Hepatocyte (in vitro differentiated cells): ENCODE measurements at places on chromosomes 5 and 9. TPM values are rescaled to one million over a fixed set of nuclear protein-coding genes. Genes with fewer than 3 reads are reported as not detected.
A peak's percentile ranks its signal among the peaks of the same experiment; 100 is the strongest.

- H3K4me1 ChIP-seq = no peaks in the 10 kb centered on the region
- H3K4me3 ChIP-seq = no peak overlapping the region
- H3K27ac ChIP-seq = no peak overlapping the region
- DNase-seq = no peak
- H3K36me3 ChIP-seq = no peaks in the 10 kb centered on the region
- peaks cover 5% of the 10 kb centered on the region for H3K27me3 ChIP-seq
Observed at GRCh38 chr5:158534203-158534602, 565.5 kb downstream of the EBF1 start.

DNA sequence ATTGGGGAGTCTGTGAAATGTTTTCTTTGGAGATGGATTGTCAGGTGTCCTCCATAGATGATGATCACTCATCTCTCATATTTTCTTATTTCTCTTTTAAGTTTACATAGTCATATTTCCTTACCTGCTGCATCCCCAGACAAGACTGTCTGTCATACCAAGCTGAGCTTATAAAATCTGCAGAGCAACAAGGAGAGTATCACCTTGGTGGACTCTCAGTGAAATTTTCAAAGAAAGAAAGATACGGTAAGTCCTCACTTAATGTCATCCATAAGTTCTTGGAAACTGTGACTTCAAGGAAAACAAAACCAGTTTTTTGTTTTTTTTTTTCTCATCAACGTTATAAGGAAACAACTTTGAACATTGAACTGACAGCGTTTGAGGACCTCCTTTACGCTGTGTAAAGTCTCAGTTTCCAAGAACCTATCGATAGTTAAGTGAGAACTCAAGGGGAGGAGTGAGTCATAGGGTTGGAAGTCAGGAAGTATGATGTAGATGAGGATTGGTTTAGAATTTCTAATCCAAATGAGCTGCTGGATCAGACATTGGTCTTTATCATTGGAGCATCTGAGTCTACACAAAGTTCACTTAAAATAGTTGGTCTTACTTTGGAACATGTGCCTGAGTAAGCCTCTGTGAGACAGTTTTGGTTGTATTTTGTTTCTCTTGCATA lies 45.5 kb downstream of the SPIN1 start:
- peaks cover 8% of the 10 kb centered on the region for H3K4me1 ChIP-seq
- H3K4me3 ChIP-seq = no peak overlapping the region
- DNase-seq = no peak
- H3K27me3 ChIP-seq = no peaks in the 10 kb centered on the region
- no peaks in the 10 kb centered on the region for H3K36me3 ChIP-seq
- peak overlapping the region; percentile 11 for H3K27ac ChIP-seq

DNA sequence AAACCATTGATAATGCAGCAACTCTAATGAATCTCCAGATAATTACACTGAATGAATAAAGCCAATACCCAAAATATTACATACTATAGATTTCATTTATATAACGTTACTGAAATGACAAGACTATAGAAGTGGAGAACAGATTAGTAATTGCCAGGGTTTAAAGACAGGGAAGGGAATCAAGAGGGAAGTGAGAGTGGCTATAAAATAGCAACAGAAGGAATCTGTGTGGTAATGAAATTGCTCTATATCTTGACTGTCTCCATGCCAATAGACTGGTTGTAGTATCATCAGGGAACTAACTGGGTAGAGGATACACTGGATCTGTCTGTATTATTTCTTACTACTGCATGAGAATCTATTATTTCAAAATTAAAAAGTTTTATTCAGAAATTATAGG lies 396.5 kb upstream of the RPS23 start:
- no peak overlapping the region for H3K4me3 ChIP-seq
- no peaks in the 10 kb centered on the region for H3K27me3 ChIP-seq
- no peak for DNase-seq
- H3K4me1 ChIP-seq = no peaks in the 10 kb centered on the region
- H3K27ac ChIP-seq = no peak overlapping the region
- H3K36me3 ChIP-seq = no peaks in the 10 kb centered on the region

DNA sequence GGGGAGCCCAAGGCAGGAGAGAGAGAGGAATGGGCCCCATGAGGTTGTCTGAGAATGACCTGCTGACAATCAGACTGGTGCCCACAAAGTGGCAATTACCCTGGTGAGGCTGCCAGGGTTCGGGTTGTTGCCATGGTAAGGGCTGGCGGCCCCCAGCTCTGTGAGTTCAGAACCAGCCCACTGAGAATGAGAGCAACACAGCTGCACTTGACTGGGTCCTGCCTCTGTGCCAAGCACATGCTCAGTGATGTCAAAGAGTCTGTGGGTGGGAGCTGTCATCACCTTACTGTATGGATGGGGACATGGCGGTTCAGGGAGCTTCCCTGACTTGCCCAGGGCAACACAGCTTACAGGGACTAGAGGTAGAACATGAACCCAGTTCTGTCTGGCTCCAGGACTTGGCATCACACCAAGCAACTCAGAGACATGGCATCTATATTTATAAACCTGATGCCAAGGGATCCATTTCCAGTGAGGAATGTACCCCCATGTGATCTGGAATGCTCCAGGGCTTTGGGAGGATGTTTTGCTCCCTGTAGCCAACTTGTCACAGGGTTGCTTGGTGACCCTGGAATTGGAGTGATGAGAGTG lies 38.2 kb upstream of the TEX48 start:
- no peaks in the 10 kb centered on the region for H3K27me3 ChIP-seq
- no peak for DNase-seq
- H3K36me3 ChIP-seq = no peaks in the 10 kb centered on the region
- H3K4me1 ChIP-seq = peaks cover 5% of the 10 kb centered on the region
- no peak overlapping the region for H3K4me3 ChIP-seq

- no peaks in the 10 kb centered on the region for H3K36me3 ChIP-seq
- H3K27me3 ChIP-seq = peaks cover 48% of the 10 kb centered on the region
- peaks cover 10% of the 10 kb centered on the region for H3K4me1 ChIP-seq
- peak overlapping the region; percentile 67 for H3K4me3 ChIP-seq
- H3K27ac ChIP-seq = peak overlapping the region; percentile 33
Observed at GRCh38 chr5:179343719-179344430, 1.4 kb downstream of the ADAMTS2 start.

GRCh38 chr9:93116072-93116961 lies 17.7 kb downstream of the NINJ1 start:
- H3K27me3 ChIP-seq = no peaks in the 10 kb centered on the region
- H3K27ac ChIP-seq = peak overlapping the region; percentile 23
- H3K36me3 ChIP-seq = no peaks in the 10 kb centered on the region
- DNase-seq = peak; percentile 70
- H3K4me1 ChIP-seq = peaks cover 4% of the 10 kb centered on the region

GRCh38 chr5:127229185-127229889 lies 61.3 kb upstream of the MEGF10 start:
- H3K36me3 ChIP-seq = no peaks in the 10 kb centered on the region
- no peaks in the 10 kb centered on the region for H3K27me3 ChIP-seq
- peak overlapping the region; percentile 66 for H3K27ac ChIP-seq
- peak; percentile 55 for DNase-seq

- H3K36me3 ChIP-seq = no peaks in the 10 kb centered on the region
- DNase-seq = no peak
- H3K4me1 ChIP-seq = peaks cover 34% of the 10 kb centered on the region
- H3K27me3 ChIP-seq = no peaks in the 10 kb centered on the region
Observed at GRCh38 chr5:168878135-168878745, 299.1 kb upstream of the PANK3 start.

- H3K27me3 ChIP-seq = no peaks in the 10 kb centered on the region
- DNase-seq = no peak
- H3K27ac ChIP-seq = no peak overlapping the region
- H3K4me3 ChIP-seq = no peak overlapping the region
- no peaks in the 10 kb centered on the region for H3K4me1 ChIP-seq
- no peaks in the 10 kb centered on the region for H3K36me3 ChIP-seq
Observed at GRCh38 chr5:84411832-84412605, 27.3 kb upstream of the EDIL3 start.

DNA sequence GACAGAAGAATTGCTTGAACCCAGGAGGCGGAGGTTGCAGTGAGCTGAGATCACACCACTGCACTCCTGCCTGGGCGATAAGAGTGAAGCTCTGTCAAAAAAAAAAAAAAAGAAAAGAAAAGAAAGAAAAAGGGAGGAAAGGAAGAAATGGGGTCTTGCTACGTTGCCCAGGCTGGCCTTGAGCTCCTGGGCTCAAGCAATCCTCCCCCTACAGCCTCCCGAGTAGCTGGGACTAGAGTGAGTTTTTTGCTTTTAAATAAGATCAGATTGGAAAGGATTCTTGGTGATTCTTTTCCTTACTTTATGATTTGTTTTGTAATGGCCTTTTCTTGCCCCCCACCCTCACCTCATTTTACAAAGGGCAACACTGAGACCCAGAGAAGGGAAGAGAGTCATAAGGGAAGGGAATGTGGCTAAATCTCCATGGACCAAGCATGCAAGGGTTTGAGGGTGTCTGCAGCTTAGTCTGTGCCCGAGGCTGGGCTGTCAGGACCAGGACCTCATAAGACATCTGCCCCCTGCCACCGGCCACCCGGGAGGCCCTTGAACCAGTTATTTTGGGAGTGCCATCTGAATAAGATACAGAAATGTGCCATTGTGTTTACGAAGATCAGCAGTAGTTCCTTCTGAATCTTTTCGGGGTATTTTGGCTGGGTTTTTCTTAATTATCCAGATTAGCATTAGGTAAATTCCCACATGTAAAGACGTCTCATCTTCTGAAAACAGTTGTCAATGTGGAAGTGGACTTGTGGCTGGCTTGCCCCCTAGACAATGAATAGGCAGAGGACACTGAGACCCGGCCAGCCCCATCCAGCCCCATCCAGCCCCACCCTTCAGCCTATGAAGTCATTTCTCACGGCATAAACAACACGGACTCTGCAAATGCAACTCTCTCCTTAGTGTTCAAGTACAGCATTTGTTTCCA lies 44.5 kb upstream of the GRHPR start:
- no peaks in the 10 kb centered on the region for H3K4me1 ChIP-seq
- no peak overlapping the region for H3K27ac ChIP-seq
- H3K4me3 ChIP-seq = no peak overlapping the region
- no peaks in the 10 kb centered on the region for H3K27me3 ChIP-seq
- H3K36me3 ChIP-seq = no peaks in the 10 kb centered on the region
- DNase-seq = no peak

DNA sequence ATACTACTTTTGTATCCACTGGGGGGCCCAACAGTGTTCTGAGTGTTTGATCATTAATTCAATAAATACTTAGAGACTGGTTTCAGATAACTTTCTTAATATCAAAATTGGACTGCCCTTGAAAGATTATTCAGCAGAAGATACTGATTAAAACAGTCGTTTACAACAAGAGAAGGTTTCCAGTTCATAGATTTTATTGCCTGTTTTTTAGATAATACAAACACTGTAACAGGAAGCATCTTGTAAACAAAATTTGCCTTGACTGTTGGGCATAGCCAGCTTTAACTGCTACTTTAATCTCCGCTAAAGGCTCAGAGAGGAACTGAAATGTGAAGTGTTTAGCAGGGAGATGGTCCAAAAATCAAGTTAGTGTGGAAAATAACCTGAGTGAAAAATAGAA lies 1168.7 kb upstream of the NUDT12 start:
- no peaks in the 10 kb centered on the region for H3K27me3 ChIP-seq
- DNase-seq = no peak
- H3K36me3 ChIP-seq = no peaks in the 10 kb centered on the region
- no peaks in the 10 kb centered on the region for H3K4me1 ChIP-seq

DNA sequence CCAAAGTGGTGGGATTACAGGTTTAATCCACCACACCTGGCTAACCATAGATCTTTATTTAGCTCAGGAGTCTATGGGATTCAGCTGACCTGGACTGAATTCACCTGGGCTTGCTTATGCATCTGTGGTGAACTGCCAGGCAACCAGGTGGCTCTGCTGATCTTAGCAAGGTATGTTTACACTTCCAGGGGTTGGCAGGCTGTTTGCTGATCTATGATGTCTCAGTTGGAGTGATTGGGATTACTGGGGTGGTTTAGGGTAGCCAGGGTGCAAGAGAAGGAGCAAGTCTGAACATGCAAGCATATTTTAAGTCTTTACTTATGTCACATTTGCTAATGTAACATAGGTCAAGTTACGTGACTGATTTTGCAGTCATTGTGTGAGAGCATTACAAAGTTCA lies 63.6 kb upstream of the JAK2 start:
- no peak for DNase-seq
- H3K27ac ChIP-seq = no peak overlapping the region
- H3K27me3 ChIP-seq = no peaks in the 10 kb centered on the region
- no peaks in the 10 kb centered on the region for H3K36me3 ChIP-seq
- no peak overlapping the region for H3K4me3 ChIP-seq

- no peaks in the 10 kb centered on the region for H3K36me3 ChIP-seq
- H3K4me3 ChIP-seq = peak overlapping the region; percentile 62
- H3K27ac ChIP-seq = peak overlapping the region; percentile 97
Observed at GRCh38 chr9:6681957-6682501, 36.5 kb upstream of the GLDC start.

ZNF366 gene
- not detected in 2 replicates for polyA plus RNA-seq

CDC20B gene
- 0.12 TPM in 1 of 2 replicates, not detected in the other for polyA plus RNA-seq

OSMR gene
- 13.2 and 15.1 TPM in 2 replicates for polyA plus RNA-seq

PCDH12 gene
- polyA plus RNA-seq = 0.06 and 0.42 TPM in 2 replicates

SMARCA2 gene
- 30.1 and 39.9 TPM in 2 replicates for polyA plus RNA-seq

SLC24A2 gene
- polyA plus RNA-seq = 0.19 and 0.27 TPM in 2 replicates
